Activated T-helper 1 cell treated with anti-CD3 and anti-CD28 coated beads, Interleukin-12 subunit alpha, Interleukin-12 subunit beta, Interleukin-2, Interleukin-4 antibody, amounts not matched to agents 30 ng/mL and 10 ng/mL and 1 ng/mL, durations not matched to agents 14 hours and 24 hours and 36 hours (primary cell): ENCODE measurements at places on chromosomes 16 and 17.
A peak's percentile ranks its signal among the peaks of the same experiment; 100 is the strongest.

DNA sequence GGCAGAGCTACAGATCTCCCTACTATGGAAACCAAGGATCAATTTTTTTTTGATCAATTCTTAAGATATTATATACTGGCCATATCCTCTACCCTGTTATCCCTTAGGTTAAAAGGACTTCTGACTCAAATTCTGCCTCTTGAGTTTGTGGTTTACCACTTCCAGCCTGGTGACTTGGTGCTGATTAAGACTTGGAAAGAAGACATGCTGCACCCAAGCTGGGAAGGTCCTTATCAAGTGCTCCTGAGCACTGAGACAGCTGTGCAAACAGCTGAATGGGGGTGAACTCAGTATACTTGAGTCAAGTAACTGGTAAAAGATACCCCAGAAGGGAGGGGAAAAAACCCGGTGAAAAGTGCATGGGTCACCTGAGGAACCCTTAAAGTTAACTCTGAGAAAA is 20.5 kb upstream of the SPACA3 start:
- no peaks in the 10 kb centered on the region for H3K36me3 ChIP-seq
- H3K4me3 ChIP-seq: no peak overlapping the region
- peak overlapping the region; percentile 50 for H3K27ac ChIP-seq
- peaks cover 20% of the 10 kb centered on the region for H3K4me1 ChIP-seq
- peaks cover 13% of the 10 kb centered on the region for H3K27me3 ChIP-seq

DNA sequence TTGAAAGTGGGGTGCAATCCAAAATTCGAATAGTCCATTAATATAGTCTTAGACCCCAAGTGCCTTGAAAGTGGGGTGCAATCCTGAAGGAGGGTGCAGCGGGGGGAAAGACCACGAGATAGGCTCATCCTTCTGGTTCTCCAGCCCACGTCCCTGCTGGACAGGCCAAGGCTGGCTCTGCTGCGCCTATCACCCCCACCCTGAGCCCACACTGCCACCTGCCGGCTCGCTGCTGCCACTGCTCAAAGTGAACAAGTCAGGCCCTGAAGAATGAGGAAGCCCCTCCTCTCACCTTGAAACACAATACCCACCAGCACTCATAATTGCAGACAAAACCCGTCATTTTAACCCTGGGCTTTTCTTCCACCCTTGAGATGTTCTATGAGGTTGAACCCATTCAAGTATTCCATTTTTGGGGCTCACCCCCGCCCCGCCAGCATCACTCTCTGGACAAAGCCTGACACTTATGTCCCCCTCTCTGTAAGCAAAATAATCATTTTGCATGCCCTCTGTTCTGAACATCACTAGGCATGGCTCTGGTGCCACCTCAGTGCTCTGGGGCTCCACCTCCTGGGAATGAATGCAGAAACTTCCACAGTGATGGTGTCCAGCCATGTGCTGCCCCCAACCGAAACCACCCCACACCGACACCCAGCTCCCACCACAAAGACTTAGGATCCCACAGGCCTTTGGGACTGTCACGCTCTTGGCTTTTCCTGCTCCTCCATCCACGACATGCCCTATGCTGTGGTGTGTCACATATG is 56.8 kb downstream of the BEAN1 start:
- no peak overlapping the region for H3K4me3 ChIP-seq
- peak overlapping the region; percentile 29 for H3K27ac ChIP-seq
- DNase-seq: peak; percentile 68
- H3K4me1 ChIP-seq: peaks cover 27% of the 10 kb centered on the region
- no peaks in the 10 kb centered on the region for H3K36me3 ChIP-seq

- H3K27ac ChIP-seq: peak overlapping the region; percentile 80
- no peaks in the 10 kb centered on the region for H3K27me3 ChIP-seq
- H3K36me3 ChIP-seq: peaks cover 6% of the 10 kb centered on the region
These were observed 862 bp downstream of the CLEC16A start for GRCh38 chr16:10945065-10945787.

GRCh38 chr17:48553190-48553547 is 8.3 kb upstream of the HOXB2 start:
- peaks cover 30% of the 10 kb centered on the region for H3K4me1 ChIP-seq
- H3K4me3 ChIP-seq: no peak overlapping the region
- H3K36me3 ChIP-seq: peaks cover 13% of the 10 kb centered on the region
- H3K27me3 ChIP-seq: peaks cover 20% of the 10 kb centered on the region

DNA sequence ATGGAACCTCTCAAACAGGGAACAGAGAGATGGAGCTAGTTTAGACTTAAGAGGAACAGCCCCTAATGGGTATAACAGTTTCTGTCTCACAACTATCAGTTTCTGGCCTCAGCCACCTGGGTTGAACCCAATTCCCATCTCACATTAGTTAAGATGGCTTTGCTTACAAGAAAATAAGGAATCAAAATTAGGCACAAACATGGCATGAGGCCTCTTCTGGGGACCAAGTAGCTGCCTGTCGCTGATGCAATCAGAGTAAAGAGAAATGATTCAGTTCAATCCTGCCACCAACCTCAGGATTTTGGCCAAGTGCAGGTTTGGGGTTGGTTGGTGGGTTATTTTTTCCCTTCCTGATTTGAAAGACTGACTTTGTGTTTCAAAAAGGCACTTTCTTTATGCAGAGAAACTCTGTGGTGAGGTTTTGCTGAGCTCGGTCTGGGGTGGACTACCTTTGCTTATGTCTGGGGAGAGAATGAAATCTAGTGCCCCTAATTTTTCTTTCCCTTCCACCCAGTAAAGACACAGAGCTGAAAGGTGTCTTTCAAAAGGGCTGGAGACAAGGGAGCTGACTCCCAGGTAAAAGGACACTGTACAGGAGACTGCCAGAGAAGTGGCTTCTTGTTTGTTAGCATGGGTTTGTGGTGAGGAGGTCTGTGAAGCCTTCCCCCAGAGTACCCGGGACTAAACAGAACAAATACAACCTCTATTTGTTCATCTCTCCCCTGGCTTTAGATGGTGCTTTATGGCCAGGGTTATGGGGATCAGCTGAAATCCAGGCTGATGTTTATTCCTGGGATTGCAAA is 44.8 kb upstream of the NFAT5 start:
- H3K27me3 ChIP-seq: no peaks in the 10 kb centered on the region
- H3K4me1 ChIP-seq: peaks cover 17% of the 10 kb centered on the region
- no peak overlapping the region for H3K4me3 ChIP-seq
- peak overlapping the region; percentile 75 for H3K27ac ChIP-seq

- DNase-seq: peak; percentile 95
- peaks cover 2% of the 10 kb centered on the region for H3K27me3 ChIP-seq
- H3K36me3 ChIP-seq: no peaks in the 10 kb centered on the region
- H3K4me1 ChIP-seq: peaks cover 20% of the 10 kb centered on the region
These were observed at the start of gene LLGL1 for GRCh38 chr17:18225121-18225641. LLGL1 (plus strand) TSS chr17:18225635; CDS start chr17:18225683, 48 bp downstream.

DNA sequence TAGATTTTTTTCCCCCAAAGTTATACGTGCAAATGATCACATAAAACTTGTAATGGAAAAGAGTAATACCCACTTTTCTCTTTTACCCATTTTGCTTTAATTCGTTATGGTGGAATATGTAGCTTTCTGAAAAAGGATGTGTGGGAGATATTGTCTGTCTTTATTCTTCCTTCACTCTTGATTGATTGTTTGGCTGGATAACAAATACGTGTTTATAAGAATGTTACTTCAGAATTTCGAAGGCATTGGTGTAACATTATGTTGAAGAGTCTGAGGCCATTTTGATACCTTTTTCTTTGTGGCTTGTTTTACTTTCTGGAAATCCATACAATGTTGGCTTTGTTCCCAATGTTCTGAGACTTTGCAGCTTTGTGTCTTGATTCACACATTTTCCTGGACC is 71.4 kb downstream of the BCAS3 start:
- H3K27ac ChIP-seq: no peak overlapping the region
- peaks cover 5% of the 10 kb centered on the region for H3K27me3 ChIP-seq
- no peaks in the 10 kb centered on the region for H3K4me1 ChIP-seq
- H3K4me3 ChIP-seq: no peak overlapping the region
- no peak for DNase-seq

DNA sequence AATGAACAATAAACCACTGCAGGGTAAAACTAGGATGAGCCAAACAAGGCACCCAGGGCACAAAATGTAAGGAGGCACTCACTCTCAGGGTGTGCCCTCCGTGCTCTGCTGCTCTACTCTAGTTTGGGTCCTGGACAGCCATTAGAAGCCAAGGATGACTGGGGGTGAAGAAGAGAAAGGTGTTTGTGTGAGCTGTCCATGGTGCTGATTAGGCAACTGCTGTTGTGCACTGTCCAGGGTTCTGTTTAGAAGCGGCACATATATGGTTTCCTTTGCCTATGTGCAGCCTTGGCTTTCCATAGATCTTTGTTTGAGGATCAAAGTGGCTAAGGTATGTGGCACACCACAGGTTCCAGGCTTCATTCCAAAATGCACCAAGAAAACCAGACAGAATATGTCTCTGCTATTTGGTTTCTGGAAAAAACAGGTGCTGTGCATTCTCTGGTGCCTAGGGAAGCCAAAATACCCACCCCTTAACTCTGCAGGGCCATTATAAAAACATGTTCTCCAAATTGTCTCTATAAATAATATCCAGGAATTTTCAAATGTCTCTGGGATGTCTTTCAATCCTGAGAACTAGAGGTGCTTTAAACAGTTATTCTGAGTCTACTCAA is 123.5 kb downstream of the CBLN1 start:
- DNase-seq: no peak
- H3K27ac ChIP-seq: no peak overlapping the region
- H3K27me3 ChIP-seq: no peaks in the 10 kb centered on the region
- no peak overlapping the region for H3K4me3 ChIP-seq
- no peaks in the 10 kb centered on the region for H3K36me3 ChIP-seq
- H3K4me1 ChIP-seq: no peaks in the 10 kb centered on the region

GRCh38 chr16:25023556-25023955 is 8.4 kb upstream of the ARHGAP17 start:
- H3K36me3 ChIP-seq: peaks cover 2% of the 10 kb centered on the region
- H3K27me3 ChIP-seq: no peaks in the 10 kb centered on the region
- H3K4me1 ChIP-seq: peaks cover 20% of the 10 kb centered on the region
- H3K27ac ChIP-seq: no peak overlapping the region
- DNase-seq: no peak
- H3K4me3 ChIP-seq: no peak overlapping the region

- H3K36me3 ChIP-seq: peaks cover 2% of the 10 kb centered on the region
- H3K27me3 ChIP-seq: no peaks in the 10 kb centered on the region
- peak overlapping the region; percentile 52 for H3K27ac ChIP-seq
- H3K4me3 ChIP-seq: no peak overlapping the region
- H3K4me1 ChIP-seq: no peaks in the 10 kb centered on the region
These were observed 13.7 kb downstream of the CAMKK1 start for GRCh38 chr17:3879186-3879585.

- DNase-seq: peak; percentile 57
- peak overlapping the region; percentile 72 for H3K4me3 ChIP-seq
- H3K27me3 ChIP-seq: no peaks in the 10 kb centered on the region
- no peaks in the 10 kb centered on the region for H3K36me3 ChIP-seq
- H3K27ac ChIP-seq: peak overlapping the region; percentile 76
These were observed 12.4 kb downstream of the ZG16B start for GRCh38 chr16:2842340-2843000.

- no peaks in the 10 kb centered on the region for H3K4me1 ChIP-seq
- H3K36me3 ChIP-seq: no peaks in the 10 kb centered on the region
- H3K27me3 ChIP-seq: peaks cover 2% of the 10 kb centered on the region
- no peak overlapping the region for H3K4me3 ChIP-seq
- no peak for DNase-seq
- no peak overlapping the region for H3K27ac ChIP-seq
These were observed 34.5 kb downstream of the SDK2 start for GRCh38 chr17:73609758-73610157.

- H3K4me1 ChIP-seq: peaks cover 15% of the 10 kb centered on the region
- H3K27me3 ChIP-seq: peaks cover 57% of the 10 kb centered on the region
- no peaks in the 10 kb centered on the region for H3K36me3 ChIP-seq
- DNase-seq: no peak
These were observed 17.5 kb upstream of the CBX8 start for GRCh38 chr17:79814127-79814973.
